ENCODE measurements at places on chromosomes 4 and X.

DNA sequence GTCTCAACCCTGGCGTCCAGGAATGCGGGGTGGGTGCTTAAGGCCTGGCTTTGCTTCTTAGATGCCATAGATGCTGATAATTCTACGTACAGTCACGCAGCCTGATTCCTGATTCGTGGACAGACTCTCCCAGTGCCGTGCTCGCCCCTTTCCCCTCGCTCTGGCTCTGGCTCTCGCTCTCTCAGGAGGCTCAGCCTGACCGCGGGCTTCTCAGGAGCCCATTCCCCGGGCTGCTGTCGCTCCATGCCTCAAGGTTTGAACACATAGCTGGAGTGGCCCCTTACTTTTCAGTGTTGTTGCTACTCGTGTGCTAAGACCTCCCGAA lies 59.2 kb upstream of the ZC4H2 start:
- no peak for DNase-seq

- DNase-seq = no peak
Observed at GRCh38 chr4:145285928-145286327, 105.5 kb upstream of the OTUD4 start.

DNA sequence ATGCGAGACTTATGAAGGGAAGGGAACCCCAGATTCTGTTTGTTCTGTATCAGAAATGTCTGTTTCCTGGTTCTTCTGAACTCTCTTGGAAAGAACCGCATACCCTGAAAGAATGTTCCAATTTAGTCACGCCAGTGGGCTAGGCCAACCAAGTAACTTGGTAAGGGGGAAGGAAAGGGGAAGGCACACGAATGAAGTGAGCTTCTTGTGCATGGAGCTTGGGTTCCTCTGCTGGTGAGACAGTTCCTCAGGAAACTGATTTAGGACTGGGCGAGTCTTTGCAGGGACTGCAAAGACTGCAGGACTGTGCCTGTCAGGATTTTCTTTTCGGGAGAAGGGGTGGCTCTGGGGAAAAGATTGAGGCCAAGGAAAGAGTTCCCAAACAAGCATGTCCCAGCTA lies 35.6 kb downstream of the FRMPD3 start:
- no peak for DNase-seq

DNA sequence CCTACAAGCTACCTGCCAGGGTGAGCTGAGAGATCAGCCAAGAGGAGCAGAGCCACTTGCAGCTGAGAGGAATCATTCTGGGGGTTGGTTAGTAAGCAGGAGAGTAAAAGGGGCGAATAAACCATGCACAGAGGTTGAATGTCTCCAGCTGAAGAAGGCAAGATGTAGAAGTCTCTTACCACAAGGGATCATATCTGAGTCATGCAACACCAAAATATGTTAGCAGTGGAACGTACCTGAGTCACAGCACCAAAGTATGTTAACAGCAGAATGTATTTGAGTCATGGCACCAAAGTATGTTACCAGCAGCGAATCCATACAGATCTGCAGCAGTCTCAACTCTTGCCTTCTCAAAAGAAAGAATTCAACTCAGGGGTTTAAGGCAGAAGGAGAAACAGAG lies 29.9 kb downstream of the C4orf51 start:
- no peak for DNase-seq

DNA sequence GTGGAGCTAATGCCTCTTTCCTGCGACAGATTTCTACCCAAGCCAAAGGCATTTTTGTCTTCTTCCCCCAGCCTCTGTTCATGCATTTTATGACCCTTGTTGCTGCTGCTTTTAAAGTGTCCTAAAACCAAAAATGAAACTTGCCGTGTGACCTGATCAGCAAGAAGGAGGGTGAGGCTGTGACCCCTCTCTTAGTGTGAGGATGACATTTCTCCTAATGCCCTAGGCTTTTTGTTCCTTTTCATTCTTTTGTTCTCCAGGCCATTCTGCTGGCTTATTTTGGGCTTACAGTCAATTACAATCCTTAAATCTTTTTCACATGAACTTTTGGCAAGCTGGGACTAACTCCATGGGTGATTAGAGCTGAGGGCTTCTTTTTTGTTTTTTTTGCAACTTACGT lies 34.4 kb downstream of the PTTG2 start:
- no peak for DNase-seq

- DNase-seq = no peak
Observed at GRCh38 chr4:114941503-114941902, 171.9 kb downstream of the NDST4 start.

GRCh38 chr4:8304827-8305695 lies 35.5 kb downstream of the HTRA3 start:
- no peak for DNase-seq

DNA sequence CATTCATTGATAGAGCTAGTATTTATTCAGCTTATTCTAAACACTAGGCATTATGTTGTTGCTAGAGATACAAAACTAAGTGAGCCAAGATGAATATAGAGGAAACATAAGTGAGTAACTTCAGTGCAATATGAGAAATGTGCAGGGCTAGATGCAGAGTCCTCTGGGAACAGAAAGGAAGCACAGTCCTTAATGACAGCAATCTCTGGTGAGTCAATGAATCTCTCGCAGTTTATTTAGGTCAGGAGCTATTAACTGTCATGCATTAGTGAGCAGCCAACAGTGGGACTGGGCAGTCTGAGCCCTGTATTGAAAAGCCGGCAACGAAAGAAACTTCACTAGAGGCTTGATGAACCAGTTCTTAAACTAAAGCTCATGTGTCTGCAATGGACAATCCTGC lies 598.1 kb upstream of the MAGEB2 start:
- no peak for DNase-seq

DNA sequence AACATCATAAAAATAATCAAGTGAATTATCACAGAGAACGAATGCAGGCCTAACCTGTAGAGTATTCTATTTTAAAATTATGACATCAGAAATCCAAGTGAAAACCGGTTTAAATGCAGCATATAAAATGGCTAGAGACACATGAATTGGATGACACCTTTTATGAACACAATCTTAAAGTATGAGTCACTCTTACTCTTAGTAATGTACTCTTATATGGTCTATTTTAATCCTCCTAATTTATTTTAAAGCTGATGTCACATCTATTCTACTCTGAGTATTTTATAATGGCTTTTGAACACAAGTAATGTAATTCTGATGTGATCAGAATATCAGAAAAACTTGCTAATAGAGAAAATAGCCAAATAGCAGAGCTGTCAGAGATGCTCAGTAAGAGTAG lies 161.4 kb upstream of the RADX start:
- no peak for DNase-seq

GRCh38 chr4:109616243-109616642 lies 56.2 kb downstream of the MCUB start:
- no peak for DNase-seq

- DNase-seq = no peak
Observed at GRCh38 chr4:3361896-3362295, 69.1 kb downstream of the RGS12 start.

DNA sequence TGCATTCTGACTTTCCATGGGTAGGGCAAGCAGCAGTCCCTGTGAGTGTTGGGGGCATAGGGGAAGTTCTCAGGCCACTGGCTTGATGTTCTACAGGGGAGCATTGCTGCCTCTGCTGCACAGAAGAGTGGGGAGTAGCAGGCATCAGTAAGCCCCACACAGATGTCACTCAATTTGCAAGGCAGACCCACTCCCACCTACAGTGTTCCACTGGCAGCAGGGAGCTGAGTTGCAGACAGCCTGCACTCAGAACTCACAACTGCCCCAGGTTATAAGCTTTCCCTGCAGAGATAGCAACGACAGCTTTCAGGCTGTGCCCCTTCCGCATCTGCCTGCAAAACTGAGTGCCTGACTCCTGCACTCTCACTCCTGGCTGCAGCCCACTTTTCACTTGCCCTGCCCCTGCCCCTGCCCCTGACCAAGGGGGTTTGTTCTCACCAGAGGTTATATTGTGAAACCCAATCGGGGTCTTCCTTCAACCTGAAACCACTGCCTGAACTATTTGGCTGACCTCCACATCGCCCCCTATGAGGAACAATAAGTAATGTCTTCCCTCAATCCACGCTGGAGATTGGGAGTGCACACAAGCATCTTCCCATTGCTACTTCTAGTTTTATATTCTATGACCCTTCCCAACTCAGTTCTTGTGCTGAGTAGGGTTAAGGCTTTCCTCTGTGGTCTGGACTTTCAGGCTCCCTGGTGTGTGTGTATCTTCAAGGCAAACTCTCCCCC lies 227.4 kb upstream of the CXorf51B start:
- DNase-seq = no peak

DNA sequence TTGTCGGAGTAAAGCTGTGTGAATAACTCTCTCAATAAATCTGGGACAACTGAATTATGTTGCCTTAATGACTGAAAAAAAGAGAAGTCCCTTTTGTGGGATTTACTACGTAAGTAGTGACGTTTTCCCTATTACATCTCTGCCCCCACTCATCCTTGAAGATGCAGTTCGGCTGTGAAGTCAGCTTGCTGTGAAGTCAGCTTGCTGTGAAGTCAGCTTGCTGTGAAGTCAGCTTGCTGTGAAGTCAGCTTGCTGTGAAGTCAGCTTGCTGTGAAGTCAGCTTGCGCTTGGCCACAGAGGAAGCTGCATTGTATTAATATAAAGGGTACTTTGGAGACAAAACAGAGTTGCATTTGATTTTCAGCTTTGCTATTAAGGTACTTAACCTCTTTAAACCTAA lies 8.0 kb upstream of the VAMP7 start:
- no peak for DNase-seq

GRCh38 chr4:138344054-138344453 lies 101.9 kb upstream of the SLC7A11 start:
- DNase-seq = no peak

DNA sequence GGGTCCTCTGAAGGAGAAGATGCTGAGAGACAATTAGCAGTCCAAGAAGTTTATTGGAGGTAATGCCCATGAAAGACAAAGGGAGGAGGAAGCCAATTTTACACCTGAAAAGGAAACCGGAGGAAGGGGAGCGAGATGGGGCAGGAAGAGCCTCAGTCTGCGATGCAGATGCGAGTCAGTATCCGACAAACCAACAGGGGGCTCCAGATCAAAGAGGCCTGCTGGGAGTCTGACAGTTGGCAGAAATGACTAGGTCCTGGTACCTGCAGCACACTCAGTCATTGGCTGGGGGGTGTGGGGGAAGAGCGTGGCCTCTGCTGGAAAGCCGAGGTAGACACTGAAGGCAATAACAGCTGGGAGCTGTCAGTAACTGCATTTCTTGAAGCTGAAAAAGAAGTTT lies 231.1 kb upstream of the CENPE start:
- DNase-seq = no peak

GRCh38 chr4:140049849-140050637 lies 103.9 kb downstream of the MAML3 start:
- DNase-seq = no peak

GRCh38 chr4:184103527-184104264 lies 114.0 kb downstream of the ENPP6 start:
- no peak for DNase-seq

DNA sequence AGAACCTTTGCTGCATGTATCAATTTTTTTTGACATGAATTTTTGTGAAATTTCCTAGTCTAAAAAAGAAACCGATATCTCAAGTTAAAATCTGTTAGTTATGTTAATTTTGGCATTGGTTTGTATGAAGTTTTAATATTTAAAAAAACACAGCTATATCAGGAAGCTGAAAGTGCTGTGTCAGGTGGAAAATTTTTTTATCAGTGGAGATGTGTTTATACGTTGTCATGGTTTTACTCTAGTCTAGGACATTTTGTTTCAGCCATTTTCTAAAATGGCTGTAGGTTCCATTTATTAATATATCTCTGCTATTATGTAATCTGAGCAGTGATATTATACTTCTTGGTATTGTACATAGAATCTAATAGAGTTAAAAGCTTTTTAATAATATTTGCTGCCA lies 34.2 kb downstream of the OCRL start:
- DNase-seq = no peak

DNA sequence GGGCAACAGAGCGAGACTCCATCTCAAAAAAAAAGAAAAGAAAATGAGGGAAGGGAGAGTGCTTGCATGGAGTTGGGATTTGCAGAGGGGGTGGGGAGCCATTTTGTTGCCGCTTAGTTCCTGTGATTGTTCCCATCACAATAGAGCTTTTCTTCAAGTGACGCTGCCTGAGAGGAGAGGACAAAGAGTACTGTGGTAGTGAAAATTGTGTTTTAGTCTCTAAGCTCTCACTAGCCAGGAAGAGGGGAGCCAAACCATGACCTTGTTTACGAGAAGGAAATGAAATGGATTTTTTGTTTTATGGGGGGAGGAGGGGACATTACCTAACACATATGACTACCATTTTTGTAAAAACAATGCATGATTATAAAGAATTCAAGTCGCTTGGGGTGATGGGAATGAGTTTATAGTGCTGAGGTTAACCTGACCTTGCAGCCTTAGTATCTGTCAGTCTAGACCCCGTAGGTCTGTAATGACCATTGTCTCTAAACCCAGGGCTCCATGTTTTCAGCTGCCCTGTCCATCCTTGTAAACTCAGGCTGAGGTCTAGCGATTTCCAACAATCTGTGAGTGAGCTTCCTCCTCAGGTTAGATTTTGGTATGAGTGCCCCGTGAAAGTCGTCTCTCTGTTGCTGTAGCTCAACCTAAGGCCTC lies 18.8 kb downstream of the SRD5A3 start:
- no peak for DNase-seq

GRCh38 chr4:3833326-3833989 lies 67.3 kb downstream of the ADRA2C start:
- DNase-seq = no peak

- no peak for DNase-seq
Observed at GRCh38 chrX:72040506-72040905, 91.2 kb downstream of the RTL5 start.

DNA sequence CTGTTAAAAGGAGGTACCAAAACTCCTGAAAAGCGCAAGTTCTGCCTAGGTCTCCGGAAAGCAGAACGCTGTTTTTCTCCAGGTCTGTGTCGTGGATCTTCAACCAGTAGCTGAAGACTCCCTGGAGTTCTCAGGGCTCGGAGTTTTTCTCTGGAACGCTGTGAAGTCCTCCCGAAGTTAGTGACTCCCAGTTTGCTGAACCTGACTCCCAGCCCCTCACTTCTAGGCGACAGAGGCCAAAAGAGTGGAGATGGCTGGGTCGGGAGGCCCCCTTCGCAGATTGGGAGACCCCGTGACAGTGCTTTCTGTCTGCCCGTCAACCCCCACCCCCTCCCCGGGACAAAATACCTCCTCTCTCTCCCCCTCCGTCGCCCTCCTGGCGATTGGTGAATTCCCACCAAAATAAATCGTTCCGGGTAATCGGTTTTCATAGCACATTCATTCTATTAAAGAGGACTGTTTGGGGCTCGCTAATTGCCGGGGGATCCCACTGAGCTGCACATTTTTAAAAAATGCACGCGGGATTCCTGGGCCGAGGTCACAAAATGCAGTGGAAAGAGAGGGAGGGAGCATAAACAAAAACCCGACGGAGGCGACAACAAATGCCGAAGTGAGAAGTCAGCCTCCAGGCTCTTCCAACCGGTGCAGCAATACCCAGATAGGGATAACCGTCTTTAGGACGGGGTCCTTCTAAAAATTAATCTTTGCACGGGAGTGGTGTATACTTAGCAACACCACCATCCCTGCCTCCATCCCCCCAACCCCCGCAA lies 4.0 kb upstream of the MSX1 start:
- no peak for DNase-seq

DNA sequence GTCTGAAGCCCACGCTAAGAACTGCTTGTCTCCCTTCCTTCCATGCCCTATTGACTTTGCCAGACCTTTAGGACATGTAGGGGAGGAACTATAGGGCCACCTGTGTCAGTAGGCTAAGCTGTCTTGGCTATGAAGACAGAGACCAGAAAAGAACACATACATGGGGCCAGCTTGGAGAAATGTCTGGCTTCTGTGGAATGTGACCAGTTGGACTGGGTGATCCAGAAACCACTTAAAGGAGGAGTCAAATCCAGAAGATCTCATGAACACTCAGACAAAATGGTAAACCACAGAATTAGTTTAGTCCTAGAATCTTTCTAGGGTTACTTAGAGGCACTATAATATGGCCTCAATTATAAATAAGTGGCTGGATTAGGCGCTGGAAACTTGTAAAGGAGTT lies 42.0 kb downstream of the PHKA2 start:
- no peak for DNase-seq

All from stimulated activated CD4-positive, alpha-beta T cell treated with anti-CD3 and anti-CD28 coated beads, Interleukin-4, amount 100 ng/mL, for 4 hours (primary cell).